ENCODE measurements at places on chromosomes 6 and 20. TPM values are rescaled to one million over a fixed set of nuclear protein-coding genes. Genes with fewer than 3 reads are reported as not detected.

- peak; percentile 74 for DNase-seq
Measured at GRCh38 chr6:128432394-128432793, 88.0 kb downstream of the PTPRK start.

DNA sequence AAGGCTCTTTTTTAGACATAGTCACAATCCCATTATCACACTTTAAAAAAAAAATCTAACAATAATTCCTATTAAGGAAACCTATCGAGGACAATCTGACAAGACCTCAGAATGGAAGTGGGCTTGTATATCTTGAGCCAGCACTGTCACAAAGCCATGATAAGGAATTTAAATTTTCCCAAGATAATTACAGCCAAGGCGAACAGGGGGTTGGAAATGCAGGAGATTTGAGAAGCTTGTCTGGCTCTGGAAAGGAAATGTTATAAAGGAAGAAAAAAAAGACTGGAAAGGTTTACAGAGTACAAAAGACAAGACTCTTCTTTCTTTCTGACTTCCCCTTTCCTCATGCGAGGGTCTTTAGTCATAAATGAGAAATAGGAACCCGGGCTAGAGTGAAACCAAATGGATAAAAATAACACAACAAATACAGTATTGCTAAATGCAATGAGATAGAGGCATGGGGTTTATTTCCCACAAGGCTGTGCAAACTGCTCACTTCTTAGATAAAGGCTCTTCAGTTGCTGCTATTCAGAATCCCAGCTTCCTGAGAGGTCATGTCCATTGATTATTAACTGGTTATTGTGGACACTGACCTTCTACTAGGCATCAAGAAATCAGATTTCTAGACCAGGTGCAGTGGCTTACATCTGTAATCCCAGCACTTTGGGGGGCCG, 13.4 kb upstream of the GHRH start:
- no peak for DNase-seq

DNA sequence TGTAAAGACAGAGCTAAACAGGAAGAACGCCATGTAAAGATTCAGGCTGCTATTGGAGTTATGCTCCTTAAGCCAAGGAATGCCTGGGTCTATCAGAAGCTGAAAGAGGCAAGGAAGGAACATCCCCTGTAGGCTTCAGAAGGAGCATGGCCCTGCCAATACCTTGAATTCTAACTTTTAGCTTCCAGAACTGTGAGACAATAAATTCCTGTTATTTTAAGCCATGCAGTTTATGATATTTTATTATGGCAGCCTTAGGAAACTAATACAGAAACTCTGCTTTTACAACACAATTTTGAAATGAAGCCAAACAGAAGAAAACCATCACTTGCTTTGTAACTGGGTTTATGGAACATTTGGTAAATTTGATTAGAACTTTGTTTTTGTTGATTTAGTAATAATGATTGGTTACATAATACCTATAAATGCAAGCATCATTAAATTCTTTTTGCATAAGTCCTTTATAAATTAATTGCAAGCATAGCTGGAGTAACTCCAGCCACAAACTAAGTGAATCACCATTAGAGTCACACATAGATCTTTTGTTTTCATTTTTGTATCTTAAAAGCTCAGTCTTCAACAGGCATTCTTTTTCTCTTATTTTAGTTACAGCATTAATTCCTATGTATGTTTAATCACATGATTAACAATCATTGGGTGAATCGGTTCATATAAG, 33.5 kb upstream of the TSPYL1 start:
- peak; percentile 42 for DNase-seq

DNA sequence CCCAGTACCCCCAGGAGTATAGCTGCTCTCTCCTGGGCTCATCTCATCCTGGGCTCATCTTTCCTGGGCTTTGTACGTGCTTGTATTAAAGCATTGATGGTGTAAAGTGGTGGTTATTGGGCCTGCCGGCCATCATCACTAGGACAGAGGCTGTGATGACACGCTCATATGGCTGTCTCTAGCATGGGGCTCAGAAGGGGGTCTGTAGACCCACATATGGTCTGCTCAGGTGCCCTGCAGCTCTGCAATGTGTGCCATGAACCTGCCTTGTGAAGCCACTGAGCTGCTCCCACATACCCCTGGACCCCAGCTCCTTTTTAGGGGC, 143.4 kb downstream of the CDC5L start:
- no peak for DNase-seq

SRSF12 gene
- total RNA-seq: 0.36 TPM

PEX3 gene
- 13.3 TPM for total RNA-seq

SF3B5 gene
- 227 TPM for total RNA-seq

Measured in IMR-90 (cell line).